WTC11 (cell line): ENCODE measurements at places on chromosomes 1 and 21.

DNA sequence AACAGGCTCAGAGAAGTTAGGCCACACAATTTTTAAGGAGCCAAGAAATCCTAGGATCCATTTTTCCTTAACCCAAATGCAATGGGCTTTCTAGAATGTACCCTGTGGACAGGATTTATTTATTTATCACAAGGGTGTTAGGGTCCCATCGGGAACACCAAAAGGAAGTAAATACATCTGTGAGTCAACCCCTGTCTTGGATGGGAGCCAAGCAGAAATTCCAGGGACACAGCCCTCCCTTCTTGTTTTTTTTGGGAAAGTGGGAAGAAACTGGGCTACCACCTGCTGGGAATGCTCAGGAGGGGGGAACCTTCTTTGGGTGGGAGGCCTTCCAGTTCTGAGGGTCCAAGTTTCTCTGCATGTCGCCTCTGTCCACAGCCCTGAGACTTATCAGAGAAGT, 1.3 kb downstream of the CRNN start:
- DNase-seq, result no peak

DNA sequence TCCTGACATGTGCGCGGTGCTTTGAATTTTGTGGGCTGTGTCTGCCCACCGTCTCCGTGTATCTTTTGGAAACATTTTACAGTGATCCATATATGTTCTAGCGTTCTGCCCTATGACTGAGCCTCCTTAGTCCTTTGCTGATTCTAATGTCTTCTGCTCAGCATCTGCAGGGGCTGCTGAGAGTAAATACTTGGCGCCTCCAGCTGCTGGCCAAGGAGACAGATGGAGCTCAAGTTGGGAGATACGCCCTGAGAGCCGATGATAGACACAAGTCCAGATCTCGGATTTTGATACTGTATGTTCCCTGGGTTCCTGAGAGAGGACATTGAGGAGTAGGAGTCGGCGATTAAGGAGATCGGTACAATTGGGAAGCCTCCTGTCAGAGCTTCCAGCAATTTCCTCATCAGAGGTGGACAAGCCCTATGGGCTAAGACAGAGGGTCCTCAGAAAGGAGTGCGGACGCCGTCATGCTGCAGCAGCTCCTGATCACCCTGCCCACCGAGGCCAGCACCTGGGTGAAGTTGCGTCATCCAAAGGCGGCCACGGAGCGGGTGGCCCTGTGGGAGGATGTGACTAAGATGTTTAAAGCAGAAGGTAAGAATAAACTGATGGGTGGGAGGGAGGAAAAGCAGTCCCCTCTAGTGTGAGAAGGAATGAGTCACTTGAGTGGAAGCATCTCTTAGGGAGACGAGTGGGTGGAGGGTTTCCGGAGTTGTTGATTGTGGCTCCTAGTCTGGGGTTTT, 390 bp downstream of the ZFP69B start:
- no peak for DNase-seq

DNA sequence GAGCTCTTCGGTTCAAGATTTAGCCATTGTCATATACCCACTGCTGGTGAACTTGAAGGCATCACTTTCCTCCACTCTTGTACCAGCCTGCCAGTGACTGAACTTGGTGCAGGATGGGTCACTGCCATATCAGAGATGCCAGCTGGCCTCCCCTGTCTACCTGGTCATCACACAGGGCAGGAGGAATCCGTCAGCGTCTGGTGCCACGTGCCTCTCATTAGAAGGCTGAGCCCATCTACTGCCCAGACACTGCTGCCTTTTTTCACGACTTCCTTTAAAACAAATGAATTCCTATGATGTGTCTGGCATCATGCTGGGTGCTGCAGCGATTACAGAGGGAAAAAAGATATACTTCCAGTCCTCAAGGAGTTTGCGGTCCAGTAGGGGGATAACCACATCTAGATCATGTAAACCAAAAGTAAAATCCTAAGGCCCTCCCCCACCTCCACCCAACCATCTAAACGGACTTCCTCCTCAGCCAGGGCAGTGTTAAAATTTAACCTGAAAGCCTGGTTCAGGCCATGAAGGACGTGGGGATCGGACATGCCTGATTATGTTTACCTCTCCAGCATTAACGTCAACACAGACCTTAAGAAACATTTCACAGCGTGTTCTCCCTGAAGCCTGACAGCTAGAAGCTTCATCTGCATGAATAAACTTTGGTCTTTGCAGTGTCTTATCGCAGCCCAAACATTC, 29.2 kb upstream of the PDE9A start:
- DNase-seq, result no peak

DNA sequence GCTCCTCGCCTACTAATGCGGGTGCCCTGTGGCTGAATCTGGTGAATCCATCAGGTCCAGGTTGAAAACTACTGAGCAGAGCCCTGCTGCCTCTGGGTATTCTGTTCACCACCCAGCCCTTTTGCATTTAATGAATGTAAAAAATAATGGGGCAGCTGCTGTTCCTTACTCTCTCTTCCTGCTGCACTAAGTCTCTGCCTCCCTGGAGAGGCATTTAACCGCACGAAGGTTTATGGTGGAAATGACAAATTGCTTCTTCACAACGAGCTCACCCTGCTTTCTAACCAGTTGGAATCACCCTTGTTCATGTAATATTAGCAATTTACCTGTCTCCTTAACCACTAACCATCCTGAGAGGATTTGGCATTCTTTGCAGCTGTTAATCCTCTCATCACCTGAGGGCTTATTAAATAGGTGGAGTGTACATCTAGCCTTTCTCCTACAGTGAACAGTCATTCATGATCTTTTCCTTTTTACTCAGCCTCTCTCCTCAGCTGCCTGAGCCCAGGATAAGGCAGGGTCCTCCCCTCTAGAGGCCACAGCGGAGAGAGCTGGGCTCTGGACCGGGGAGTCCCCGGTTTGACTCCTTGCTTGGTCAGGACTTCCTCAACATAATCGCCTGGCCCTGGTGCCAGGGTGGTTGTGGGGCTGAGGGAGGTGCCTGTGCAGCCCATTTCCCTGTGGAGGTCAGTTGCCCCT, 97.6 kb downstream of the NOS1AP start:
- DNase-seq, result no peak

GRCh38 chr1:116495535-116495934, 75.3 kb downstream of the CD58 start:
- no peak for DNase-seq

DNA sequence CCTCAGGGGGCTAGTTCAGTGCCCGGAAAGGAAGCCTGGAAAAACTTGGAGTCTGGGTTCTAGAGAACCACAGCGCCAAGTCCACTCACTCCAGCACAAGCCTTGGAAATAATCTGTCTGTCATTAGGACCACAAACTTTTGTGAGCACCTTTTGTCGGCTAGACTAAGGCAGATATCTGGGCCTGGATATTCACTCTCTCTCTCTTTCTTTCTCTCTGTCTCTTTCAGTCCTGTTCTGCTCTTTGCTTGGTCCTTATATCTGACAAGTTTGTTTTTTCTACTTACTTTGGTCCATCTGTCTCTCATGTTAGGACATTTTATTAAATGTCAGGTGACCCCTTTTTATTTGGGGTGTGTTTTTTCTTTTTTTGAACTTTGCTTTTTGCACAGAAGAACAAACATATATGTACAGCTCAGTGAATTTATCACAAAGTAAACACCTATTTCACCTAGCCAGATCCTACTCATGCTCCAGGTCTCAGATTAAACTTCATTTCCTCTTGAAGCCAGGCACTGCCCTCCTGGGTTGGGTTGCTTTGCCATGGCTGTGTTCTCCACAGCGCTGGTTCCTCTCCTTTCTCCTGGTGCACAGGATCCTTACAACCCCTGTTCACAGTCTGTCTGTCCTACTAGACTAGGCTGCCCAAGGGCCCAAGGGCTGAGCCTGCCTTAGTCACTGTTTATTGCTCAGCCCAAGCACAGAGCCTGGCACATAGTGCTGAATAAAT, 40.8 kb downstream of the TCEANC2 start:
- no peak for DNase-seq

DNA sequence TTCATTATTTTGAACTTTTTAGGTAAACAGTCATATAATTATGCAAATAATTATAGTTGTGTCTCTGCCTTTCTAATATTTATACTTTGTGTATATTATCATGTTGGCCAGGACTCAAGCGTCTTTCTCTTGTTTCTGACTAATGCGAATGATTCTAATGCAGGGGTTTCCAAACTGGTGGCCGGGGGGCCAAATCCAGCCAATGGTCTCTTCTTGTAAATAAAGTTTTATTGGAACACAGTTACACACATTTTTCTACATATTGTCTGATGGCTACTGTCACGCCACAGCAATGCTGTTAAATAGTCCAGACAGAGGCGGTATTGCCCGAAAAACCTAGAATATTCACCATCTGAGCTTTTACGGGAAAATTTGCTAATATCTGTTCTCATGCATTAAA, 8.9 kb upstream of the POFUT2 start:
- DNase-seq, result no peak

- DNase-seq, result no peak
Measured at GRCh38 chr1:220966881-220967611, 87.8 kb downstream of the HLX start.

DNA sequence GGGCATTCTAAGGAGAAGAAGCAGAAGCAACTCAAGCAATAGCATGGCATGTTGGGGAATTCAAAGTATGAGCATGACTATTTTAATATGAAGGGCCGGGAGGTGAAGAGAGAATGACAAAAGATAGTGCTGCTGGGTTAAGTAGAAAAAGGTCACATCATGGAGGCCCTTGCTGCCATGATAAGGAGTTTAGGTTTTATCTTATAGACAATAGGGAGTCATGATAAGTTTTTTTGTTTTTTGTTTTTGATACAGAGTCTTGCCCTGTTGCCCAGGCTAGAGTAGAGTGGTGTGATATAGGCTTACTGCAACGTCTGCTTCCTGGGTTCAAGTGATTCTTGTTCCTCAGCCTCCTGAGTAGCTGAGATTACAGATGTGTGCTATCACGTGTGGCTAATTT, 3.1 kb downstream of the BNIPL start:
- no peak for DNase-seq

DNA sequence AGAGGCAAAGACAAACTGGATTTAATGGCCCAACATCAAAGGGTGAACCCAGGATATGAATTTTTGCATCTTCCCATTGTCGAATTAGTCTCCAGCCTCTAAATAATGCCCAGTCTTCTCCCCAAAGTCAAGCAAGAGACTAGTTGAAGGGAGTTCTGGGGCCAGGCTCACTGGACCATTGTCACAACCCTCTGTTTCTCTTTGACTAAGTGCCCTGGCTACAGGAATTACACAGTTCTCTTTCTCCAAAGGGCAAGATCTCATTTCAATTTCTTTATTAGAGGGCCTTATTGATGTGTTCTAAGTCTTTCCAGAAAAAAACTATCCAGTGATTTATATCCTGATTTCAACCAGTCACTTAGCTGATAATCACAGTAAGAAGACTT, 26.5 kb downstream of the CD53 start:
- no peak for DNase-seq

GRCh38 chr1:44831516-44831915, 11.5 kb downstream of the PTCH2 start:
- DNase-seq, result no peak

GRCh38 chr1:5914676-5915365, 77.4 kb downstream of the NPHP4 start:
- no peak for DNase-seq

GRCh38 chr1:46448109-46448911, 41.3 kb upstream of the DMBX1 start:
- DNase-seq, result peak; percentile 83

- no peak for DNase-seq
Measured at GRCh38 chr21:28775071-28775470, 217.6 kb downstream of the LTN1 start.

- no peak for DNase-seq
Measured at GRCh38 chr1:179046808-179047635, 21.3 kb downstream of the FAM20B start.

DNA sequence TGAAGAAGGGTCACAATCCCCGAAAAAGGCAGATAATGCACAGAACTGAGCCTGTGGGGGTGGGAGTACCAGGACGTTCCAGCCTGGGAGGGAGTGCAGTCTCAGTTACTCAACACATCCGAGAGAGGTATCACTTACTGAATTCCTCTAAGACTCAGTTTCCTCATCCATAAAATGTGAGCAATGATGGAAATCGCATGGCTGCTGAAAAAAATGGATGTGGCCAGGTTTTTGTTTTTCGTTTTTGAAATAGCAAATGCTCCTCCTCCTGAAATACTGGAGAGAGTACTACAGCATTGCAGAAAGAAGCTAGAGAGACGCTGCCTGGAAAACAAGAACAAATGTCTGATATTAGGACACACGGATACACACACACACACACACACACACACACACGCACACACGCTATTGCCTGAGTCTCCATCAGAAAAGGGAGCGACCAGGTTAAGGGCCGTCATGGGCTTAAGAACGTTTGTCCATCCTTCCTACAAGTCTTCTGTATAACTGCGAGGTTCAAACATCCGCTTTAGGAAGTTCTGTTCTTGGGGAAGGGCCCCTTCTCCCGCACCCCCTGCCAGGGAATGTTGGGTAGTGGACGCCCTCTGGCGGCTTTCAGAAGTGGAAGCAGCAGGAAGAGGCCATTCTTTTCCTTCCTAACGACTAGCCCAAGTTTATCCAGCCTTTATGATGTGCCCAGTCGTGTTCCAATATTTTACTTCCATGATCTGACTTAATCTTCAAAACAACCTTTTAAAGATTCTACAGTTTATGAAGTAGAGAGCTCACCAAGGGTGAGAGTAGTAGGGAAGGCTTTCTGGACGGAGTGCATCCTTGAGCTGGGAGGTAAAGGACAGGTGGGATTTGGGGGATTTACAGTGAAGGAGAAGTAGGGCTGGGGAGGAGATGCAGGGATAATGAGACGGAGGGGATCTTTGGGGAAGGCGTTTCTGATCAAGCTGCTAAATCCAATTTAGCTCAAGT, 699 bp upstream of the NES start:
- peak; percentile 77 for DNase-seq
